ENCODE measurements at places on chromosomes 3 and 15.
A peak's percentile ranks its signal among the peaks of the same experiment; 100 is the strongest.

DNA sequence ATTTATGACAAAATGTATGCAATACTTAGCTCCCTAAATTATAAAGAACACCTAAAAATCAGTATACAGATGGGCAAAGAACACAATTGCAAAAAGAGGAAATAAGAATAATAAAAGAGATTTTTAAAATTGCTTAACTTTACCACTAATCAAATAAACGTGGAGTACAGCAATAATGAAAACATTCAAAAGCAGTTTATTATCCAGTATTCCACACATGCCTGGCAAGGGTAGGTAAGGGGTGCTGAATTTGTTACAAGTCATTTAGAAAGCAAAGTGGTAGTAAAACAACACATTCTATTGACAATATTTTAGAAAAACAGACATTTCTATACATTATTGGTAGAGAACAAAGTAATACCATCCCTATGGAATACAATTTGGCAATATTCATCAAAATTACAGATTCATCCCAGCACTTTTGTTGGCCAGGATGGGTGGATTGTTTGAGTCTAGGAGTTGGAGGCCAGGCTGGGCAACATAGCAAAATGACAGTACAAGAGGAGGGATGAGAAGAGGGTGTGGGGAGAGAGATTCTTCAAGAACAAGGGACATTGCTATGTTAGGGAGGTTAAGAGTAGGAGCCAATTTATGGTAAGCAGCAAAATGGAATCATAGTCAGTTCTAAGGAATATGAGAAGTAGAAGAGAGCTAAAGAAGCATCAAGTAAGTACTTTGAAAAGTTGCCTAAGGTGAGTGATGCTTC lies 3.7 kb upstream of the ACKR4 start:
- no peak for DNase-seq

DNA sequence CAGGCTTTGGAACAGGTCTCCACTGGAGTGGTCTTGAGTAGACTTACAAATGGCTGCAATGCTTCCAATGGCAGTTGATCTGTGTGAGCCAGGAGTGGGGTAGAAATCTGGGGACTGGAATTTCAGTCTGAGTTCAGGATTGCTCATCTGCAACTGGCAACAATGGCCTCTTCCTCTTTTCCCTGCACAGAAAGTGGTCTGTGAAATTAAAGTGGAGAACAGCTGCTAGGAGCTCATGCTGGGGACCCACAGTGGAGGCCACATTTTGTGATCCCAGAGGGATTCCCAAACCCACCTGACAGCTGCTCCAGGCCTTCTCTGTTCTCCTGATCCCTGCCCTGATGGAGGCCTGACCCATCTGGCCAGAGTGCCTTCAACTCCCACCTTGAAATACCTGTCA lies 49.6 kb downstream of the CEMIP start:
- DNase-seq, result no peak

DNA sequence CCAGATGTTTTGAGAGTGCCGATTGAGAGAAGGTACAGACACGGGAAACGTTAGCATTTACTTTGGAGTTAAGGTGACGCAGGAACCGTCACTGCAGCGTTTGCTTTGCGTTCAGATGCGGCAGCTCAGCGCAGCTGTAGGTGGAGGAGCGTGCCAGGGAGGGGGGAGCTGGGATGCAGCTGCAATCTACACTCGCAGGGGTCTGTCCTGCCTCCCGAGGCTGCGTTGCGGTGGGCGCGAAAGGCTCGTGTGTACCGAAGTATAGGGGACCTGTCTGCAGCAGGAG lies 425 bp upstream of the FYTTD1 start:
- DNase-seq, result peak; percentile 67

GRCh38 chr3:66372681-66373350 lies 128.0 kb downstream of the LRIG1 start:
- no peak for DNase-seq

DNA sequence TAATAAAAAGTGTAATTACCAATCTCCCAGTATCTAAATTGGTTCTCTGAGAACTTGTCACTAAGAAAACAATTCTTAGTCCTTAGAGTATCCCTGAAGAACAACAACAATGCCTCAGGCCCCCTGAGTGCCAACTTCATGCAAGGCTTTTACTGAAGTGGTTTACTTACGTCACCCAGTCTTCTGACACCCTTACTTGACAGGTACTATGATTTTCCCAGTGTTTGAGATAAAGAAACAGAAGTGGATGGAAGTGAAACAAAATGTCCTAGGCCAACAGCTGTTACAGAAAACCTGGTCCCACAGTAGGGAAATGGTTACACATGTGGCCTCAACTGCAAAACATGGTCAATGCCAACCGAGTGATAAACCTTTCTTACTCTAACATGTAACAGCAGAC lies 331.1 kb downstream of the FOXP1 start:
- DNase-seq, result no peak

GRCh38 chr15:55628369-55628730 lies 40.2 kb upstream of the PYGO1 start:
- DNase-seq, result no peak

GRCh38 chr15:95577927-95578326 lies 752.6 kb upstream of the NR2F2 start:
- no peak for DNase-seq

DNA sequence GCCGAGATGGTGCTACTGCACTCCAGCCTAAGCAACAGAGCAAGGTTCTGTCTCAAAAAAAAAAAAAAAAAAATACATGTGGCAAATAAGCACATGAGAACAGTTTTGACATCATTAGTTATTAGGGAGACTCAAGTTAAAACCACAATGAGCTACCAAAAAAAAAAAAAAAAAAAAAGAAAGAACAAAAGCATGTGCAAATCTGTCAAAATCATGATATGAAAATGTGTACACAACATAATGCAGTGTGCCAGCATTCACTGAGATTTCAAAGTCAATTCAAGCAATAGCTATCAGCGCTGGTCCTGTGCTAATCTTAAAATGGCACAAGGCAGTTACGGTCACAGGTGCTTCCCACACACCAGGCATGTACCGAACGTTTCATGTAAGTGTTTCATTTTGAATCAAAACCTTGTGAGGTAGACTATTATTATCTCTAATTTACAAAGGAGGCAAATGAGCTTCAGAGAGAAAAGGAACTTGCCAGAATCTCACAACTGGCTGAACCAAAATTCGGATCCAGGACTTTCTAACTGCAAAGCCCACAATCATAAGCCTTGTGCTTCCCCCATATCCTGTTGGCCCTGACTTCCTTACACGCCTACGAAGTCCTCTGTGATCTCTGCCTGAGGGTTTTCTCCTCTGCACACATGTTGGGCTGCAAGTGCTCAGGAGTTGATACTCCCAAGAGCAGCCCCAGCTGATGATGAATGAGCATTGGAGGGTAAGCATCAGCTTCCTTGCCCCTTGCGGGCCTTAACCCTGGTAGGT lies 200.1 kb upstream of the PROK2 start:
- peak; percentile 21 for DNase-seq

DNA sequence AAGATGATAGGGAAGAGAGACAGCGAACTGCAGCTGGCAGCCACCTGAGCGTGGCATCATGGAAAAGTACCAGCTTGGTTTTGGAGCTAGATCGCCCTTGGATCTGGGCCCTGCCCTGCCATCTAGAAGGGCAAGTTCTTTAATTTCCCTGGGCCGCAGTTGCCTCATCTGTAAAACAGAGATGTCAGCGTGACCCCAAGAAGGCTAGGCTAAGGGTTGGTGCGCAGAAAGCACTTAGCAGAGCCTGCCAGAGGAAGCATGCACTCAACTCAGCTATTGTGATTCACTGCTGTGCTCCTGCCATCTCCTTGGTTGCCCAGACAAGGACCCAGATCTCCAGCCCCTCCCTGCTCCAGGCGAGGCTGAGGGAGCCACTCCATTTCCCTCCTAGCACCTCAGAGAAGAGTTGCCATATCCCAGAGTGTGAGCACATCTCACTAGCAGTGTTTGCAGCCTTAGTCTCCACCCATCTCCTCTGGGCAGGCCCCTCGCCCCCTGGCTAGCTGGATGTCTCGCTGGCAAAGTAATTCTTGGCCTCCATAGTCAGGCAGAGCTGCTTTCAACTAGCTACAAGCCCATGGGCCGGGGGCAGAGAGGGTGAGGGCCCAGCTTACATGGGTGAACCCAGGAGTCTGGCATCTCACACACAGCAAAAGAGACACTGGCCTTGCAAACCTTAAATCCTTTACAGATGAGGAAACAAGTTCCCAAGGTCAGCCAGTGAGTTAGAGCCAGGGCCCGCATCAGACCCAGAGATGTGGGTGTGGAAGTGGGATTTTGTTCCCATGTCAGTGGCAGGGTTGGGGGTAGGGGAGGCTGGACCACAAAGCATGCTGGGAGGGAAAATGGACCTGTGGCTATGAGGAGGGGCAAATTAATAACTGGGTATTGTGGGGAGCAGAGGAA lies 280.7 kb upstream of the TLE3 start:
- DNase-seq, result no peak

DNA sequence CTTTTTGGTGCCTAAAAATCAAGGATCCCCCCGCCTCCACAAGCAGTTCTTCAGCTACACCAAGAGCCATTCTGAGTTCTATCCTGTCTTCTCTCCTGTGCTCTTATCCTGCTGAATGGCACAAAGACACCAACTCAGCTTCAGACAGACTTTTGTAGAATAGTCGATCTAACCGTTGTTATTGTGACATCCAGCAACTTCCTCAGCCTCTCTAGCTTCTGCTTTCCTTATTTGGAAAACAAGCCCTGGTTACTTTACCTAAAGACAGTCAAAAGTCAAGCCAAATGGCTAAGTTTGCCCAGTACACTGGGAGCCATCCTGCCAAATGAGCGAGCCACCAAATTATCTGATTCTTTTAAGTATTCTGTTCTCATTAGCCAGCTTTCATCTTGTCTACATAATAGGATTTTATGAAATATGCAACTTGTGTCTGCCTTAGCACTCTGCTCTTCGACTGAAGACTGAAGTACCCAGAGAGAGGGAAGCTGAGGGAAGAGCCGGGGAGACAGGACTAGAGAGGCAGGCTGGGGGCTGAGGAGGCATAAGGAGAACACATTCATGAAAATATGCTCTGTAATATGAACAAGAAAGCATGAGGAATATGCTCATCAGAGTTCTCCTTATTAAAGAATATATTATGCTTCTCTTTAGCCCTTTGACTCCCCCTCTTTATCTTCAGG lies 35.1 kb downstream of the LYZL4 start:
- DNase-seq, result no peak

GRCh38 chr3:192916371-192917027 lies 1.2 kb downstream of the MB21D2 start:
- DNase-seq, result peak; percentile 17

DNA sequence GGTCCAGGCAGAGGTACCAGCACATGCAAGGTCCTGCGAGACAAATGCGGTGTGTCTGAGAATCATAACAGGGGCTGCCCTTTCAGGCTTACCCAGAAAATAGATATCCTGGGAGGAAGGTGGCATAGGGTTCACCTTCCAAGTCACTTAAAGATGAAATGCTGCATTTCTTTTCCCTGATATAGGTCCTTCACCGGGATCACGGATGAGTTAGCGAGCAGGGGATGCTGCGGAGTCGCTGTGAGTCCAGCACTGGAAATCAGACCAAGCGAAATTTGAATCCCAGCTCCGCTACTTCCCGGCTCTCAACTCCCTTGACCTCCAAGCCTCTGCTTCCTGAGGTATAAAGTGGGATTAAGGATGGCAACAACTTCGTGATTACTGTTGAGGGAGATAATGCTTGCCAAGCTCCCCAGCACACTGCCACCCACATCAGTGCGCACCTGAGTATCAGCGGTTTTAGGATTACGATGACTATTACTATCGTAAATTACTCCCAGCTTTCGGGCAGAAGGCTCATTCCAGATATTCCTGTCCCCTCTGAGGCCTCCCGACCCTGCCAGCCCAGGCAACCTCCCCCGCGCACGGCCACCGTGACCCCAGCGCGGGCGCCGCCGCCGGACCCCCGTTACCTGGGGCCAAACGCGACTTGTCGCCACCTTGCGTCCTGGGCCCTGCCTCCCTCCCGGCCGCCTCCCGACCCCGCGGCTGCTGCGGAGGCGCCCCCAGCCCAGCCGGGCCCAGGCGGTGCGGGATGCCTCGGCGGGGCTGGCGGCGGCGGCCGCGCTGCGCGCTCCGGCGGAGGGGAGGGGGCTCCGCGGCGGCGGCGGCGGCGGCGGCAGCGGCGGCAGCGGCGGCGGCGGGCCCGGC lies 589 bp upstream of the GPR27 start:
- no peak for DNase-seq

DNA sequence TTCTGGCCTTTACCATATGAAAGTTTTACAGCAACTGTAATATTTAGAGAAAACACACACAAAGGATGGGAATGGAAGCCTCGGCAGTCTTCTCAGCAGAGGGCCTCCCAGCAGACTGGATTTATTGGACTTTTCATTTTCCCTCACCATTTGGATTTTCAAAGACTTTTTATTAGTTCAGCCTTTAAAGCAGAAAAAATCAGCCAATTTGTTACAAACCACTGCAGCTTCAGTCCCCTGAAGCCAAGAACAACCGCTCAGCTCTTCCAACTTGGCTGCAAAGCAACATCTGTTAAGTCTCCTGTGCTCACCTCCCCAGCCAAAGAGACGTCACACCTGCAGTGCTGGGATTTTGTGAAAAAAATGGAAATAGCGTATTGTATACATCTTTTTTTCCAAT lies 120.8 kb downstream of the GMPS start:
- no peak for DNase-seq

- DNase-seq, result no peak
These were observed 244.5 kb downstream of the RBMS3 start for GRCh38 chr3:29525254-29525881.

DNA sequence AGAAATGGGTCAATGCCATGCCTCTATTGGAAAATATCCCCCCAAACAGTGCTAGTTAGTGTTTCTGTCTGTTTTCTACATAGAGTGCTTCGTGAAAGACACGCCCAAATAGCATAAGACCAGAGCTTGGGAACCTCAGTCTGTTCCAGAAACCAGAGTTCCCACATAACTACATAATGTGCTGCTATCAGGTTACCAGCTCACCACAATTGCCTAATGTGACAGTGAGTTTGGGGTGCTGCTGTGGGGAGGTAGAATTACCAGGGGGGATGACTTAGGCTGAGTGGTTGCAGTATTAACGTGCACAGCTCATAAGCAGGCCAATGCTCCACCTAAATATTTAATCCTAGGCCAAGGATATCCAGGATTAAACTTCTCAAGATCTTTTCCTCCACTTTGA lies 39.2 kb downstream of the DUT start:
- no peak for DNase-seq

All from stimulated activated CD4-positive, alpha-beta T cell treated with anti-CD3 and anti-CD28 coated beads, Interleukin-2, amount 100 ng/mL, for 24 hours (primary cell).